RPMI8226 (cell line): ENCODE measurements at places on chromosomes 16 and 17.

GRCh38 chr16:25855063-25855462 lies 163.3 kb downstream of the HS3ST4 start:
- no peak for DNase-seq

DNA sequence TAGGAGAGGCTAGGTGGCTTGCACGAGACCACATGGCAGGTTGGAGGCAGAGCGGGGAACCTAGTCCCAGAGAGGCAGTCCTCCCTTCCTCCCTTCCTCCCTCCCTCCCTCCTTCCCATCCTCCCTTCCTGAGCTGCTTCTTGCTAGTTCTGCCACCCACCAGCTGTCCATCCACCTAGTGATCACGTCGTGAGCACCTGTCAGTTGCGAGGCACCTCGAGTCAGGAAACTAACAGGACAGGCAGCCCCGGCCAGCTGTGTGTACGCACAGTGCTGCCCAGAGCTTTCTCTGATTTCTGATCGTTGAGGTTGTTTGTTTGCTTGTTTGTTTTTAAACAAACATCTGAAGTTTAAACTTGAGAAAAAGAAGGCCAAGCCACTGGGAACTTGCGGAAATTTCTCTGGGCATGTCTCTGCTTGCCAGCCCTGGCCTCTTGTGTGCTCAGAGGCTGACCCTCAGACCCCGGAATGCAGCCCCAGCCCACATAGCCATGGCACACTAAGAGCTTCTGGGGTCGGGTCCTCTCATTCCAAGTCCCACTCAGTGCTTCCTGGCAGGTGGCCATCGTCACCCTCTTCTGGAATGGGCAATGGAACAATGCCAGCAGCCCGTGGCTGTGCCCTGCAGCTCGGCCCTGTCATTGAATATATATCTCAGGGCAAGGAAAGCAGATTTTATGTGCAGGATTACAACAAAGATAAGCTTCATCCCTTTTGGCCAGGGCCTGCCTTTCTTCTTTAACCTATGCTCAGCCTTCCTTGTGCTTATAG lies 174.0 kb downstream of the KATNIP start:
- no peak for DNase-seq

- DNase-seq = peak; percentile 38
Measured at GRCh38 chr17:80474961-80475909, 1.2 kb downstream of the NPTX1 start.

GRCh38 chr17:12928736-12929135 lies 89.1 kb downstream of the ELAC2 start:
- no peak for DNase-seq

- no peak for DNase-seq
Measured at GRCh38 chr17:7636163-7636562, 6.2 kb downstream of the SHBG start.

- DNase-seq = no peak
Measured at GRCh38 chr16:84597931-84598351, 19.9 kb downstream of the COTL1 start.

DNA sequence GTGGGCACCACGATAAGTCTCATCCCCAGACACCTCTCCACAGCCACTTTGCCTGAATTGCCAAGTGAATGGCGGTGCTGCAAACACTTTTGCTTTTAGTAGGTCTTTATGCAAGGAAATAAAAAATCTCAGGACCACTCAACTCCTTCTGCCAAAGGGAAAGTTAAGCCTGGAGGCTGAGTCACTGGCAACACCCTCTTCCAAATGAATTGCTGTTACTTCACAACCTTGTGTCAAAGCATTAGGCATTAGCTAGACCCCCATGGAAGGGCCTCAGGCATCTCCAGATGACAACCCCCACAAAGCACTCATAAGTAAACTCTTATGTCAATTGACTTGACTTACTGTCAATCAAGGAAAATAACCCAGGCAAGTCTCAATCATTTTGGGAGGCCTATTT lies 43.0 kb downstream of the RNF112 start:
- DNase-seq = no peak

DNA sequence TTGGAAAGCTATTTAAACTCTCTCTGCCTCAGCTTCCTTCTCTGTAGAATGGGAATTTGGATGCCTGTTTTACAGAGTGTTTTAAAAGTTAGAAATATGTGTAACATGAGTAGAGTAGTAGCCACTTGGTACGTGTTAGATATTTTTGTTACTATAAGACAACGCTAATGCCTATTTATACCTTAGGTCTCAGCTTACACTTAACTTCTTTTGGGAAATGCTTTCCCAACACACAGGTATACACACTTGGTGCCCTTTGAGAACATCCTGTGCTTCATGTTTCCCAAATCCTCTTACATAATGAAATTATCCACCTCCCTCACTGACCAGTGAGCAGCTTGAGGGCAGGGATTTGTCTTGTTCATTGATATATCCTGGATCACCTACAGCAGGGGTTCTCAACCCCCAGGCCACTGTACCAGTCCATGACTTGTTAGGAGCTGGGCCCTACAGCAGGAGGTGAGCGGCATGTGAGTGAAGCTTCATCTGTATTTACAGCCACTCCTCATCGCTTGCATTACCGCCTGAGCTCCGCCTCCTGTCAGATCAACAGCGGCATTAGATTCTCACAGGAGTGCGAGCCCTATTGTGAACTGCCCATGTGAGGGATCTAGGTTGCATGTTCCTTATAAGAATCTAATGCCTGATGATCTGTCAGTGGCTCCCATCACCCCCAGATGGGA lies 33.5 kb downstream of the ARSG start:
- DNase-seq = no peak
